GM04503 (cell line): ENCODE measurements at places on chromosomes 4 and X.

DNA sequence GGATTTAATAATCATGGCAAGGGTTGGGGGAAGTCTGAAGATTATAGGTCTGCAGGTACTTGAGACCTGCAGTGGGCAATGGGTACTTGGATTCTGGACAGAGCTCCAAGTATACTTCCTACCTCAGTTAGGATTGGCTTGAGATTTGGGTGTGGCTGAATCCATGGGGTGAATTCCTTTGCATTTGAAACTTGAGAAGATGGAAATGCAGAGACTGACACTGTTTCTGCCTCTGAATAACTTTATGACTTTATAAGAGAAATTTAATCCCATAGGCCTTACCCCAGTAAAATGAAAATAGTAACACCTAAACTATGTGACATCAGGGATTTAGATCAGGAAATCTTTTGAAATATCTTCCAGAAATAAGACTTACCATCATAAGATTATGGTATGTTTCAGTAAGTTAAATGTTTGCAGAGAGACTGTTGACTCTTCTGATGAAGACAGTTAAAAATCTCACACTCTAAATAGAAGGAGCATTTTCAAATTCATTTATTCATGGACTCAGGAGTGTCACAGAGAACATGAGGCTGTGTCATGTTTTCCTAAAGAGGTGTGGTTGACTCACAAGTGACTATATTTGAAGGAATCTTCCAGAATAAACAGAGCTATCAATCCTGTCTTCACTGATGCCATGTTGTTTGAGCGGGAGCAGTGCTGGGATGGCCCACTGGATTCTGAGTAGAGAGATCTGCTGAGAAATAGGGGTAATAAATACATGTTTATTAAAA lies 513.5 kb upstream of the NR3C2 start:
- no peak for DNase-seq

DNA sequence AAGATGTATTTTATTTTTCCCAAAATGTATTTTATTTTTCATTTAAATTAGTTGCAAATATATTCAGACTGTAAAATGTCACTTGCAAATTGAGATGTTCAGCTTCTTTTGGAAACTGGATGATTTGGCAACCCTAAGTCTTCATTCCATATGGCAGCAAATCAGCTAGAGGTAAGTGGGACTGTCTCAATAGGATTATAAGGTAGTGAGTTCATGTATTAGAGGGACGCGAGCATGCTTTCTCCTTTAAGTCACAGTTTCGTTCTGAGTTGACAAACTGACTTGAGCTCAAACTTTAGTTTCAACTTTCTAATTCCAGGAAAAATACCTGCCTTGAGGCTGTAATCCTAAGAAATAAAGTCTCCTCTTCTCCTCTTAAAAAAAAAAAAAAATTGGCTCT lies 44.2 kb upstream of the TMEM131L start:
- DNase-seq = no peak

DNA sequence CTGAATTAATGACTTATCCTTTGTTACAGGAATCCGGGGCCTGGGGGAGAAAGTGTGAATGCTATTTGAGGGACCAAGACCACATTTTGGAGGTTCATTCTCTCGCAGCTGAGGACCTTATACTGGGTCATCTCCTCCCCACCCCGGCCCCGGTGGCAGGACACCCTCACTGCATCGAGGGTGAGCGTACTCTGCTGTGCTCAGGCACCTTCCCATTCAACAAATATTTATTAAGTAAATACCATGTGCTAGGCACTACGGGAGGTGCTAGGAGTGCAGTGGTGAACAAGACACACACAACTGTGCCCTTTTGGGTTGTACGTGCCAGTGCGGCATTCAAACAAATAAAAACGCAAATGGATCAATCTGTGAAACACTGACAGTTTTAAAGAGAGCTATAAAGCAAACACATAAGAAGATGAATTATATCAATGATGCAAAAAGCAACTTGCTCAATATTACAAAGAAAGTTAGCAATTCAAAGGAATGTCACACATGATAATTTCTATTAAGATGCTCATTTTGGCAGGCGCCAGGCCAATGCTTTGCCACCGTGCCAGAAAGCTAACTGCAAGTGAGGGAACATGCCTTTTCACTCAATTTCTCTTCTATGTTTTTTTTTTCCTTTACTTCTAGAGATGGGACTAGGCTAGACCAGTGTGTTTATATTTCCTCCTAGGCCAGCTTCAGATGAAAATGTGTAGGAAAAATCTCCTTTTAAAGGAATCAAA lies 24.6 kb downstream of the ADGRG2 start:
- DNase-seq = no peak

- no peak for DNase-seq
Observed at GRCh38 chr4:38088321-38088720, 128.1 kb downstream of the PTTG2 start.

DNA sequence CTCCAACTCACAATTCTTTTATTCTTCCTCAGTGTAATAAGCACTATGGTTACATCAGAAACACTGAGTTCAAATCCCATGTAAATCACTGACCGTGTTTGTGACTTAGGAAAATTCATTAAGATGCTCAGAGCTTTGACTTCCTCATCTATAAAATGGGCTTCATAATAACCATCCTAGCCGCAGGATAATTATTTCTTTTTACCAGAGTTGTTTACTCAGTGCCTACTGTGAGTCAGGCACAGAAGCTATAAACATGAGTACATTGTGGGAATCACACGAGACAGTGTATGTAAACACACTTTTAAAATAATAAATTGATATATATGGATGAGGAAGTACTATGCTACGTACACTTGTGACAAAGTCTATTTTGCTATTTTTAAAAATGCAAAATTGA lies 296.3 kb upstream of the TENM3 start:
- DNase-seq = no peak

GRCh38 chr4:104919406-104919805 lies 227.3 kb upstream of the TET2 start:
- DNase-seq = no peak

GRCh38 chr4:121360495-121360894 lies 20.3 kb downstream of the QRFPR start:
- no peak for DNase-seq
